ENCODE measurements at places on chromosomes 1 and 21.

DNA sequence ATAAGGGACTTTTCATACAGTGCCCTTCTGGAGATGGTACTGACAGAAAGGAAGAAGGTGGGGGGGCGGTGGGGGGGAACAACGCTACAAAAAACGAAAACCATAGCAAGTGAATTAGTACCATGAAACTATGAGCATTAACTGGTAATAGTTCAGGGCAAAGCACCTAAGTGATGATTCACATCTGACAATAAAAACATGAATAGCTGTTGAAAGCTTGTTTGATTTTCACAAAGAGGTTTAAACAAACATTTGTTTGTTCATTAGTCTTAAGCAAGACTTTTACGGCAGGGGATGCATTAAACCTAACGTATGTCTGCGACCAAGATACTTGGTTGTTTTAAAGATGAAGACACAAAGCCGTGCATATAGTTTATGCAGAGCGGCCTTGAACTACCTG, 177.5 kb downstream of the LMO4 start:
- no peak for DNase-seq

GRCh38 chr1:172991674-172992400, 58.9 kb downstream of the TNFSF18 start:
- no peak for DNase-seq

DNA sequence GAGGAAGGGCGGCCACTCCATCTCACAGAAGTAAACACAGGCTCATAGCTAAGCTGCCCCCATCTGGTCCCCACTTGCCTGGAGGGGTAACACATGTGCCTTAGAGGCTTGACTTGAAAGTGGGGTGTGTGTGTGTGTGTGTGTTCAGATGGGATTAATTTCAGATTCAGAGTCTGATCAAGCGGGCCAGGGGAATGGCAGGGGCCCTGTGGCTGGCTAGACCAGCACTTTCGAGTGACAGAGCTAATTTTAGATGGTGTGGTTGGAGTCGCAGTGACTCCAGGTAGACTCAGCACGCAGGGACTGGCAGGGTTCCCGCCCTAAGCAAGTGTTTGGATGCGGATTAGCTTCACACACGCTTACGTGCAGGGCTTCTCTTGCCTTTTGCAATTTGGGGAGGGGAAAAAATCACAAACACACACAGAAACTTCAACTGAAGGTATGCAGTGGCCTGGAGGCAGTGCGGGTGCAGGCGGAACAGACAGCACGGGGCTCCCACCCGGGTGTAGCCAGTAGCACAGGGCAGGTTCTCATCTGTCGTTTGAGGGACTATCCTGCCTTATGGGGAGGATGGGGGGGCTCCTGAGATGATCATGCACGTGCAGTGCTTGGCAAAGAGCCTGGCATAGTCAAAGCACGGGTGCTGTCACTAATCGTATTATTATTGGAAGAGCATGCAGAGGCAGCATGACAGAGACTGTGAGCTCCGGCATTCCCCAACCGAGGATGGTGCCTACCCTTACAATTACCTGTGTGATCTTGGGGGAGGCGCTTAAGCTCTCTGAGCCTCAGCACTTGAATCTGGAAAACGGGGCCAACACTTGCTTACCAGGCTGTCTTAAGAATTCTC, 1.3 kb downstream of the EDN2 start:
- no peak for DNase-seq

- DNase-seq = no peak
Measured at GRCh38 chr1:115436596-115436995, 98.5 kb upstream of the NGF start.

DNA sequence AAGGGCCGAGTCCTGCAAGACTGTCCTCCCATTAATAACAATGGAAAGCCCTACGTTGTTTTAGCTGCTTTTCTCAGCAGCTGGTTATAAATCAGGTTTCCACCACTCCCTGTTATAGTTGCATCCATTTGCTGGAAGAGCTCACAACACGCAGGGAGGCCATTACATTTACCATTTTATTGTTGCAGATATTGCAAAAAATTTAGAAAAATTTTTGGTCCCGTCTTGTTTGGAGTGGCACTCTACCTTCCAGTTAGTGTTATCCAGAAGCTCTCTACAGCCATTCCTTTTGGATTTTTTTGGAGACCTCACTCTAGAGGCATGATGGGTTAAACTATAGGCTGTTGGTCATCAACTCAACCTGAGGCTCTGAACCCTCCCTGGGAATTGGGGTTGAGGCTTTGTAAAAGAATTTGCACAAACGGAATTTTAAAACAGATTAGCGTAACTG, 1532.1 kb upstream of the TPTE start:
- DNase-seq = no peak

DNA sequence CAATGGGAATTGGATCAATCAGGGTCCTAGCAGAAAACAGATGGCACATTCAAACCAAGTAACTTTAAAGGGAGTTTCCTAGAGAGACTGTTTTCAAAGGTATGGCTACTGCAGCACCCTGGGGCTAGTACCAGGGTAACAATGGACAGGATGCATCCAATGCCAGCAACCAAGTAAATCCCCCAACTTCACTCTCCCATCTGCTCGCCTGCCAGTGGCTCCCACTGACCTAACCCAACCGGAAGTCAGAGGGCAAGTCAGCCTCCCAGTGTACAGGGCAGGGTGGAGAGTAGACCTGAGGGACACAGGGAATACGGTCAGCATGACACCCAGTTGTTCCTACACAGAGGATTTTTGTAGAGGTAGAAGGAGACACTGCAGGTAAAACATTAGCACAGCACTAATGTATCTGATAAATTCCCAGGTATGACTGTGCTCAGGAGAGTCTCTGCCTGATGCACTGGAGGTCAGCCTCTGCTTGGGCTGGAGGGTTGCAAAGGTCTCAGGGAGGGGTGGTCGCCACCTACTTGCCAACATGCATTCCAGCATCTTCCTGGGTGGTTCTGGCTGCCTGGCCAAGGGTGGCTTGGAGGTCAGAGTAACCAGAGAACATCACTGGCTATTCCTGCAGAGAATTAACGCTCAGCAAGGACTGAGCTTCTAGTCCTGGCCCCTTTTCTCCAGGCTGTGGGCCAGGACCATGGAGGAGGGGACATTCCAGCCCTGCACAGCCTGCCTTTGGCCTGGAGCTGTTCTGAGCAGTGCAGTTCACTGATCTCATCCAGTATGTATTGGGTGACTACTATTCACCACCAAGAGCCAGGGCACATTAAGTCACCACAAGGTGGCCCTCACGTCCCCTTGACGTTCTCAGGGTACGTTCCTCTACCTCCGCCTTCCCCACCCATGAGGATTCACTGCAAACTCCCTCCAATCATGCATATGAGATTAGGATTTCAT, 5.1 kb upstream of the GJA4 start:
- DNase-seq = no peak

DNA sequence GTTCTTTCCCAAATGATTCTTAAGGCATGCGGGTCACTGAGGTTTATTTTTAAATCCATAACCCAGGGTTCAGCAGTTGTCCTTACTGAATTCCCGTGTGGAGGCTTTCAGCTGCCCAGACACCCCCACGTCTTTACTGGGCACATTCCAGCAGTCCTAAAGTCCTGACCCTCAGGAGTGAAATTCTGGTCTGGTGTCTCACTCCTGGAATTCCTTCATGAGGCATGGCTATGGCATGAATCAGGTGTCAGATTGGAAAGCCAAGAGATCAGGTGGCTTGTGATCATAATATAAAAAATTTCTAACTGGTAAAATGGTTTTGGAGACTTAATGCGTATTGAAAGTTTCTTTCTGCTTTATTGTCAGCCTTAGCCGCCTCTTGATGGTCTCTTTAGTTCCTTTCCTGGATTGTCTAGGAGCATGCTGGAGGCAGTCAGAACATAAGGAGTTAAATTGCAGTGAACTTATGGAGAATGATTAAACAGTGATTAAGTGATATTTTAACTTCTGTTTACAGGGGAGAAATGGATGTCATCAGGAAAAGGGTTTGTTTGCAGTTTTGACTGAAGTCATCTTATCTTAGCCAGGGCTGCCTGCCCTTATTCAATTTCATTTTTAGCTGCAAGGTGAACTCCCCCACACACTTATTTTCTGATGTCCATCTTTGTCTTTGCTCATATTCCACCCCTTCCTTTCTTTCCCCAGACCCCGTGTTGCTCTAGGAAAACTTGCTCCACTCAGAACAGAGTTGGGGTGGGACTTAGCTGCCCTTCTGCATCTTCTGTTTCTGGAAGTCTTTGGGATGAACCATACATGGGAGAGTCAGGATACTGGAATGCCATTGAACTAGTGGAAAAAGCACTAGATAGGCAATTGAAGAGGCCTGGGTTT, 25.7 kb upstream of the MACF1 start:
- DNase-seq = no peak

DNA sequence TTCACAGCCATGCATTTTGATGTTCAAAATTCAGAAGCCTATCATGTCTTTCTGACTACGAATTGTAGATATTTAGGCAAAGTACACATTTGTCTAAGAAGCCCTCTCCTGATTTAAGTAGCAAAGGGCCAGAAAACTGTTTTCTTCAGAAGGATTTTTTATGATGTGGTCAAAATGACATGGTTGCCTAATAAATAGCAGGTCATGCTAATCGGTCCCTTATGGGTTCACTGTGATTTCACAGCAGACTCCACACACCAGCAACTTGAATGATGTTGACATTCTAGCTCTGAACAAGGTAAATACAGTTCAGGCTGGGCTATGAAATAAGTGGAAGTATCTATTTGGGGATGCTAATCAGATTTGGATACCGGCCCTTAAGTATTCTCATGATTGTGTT, 178.7 kb upstream of the DPYD start:
- no peak for DNase-seq

- no peak for DNase-seq
Measured at GRCh38 chr1:97108179-97108578, 386.6 kb downstream of the PTBP2 start.

DNA sequence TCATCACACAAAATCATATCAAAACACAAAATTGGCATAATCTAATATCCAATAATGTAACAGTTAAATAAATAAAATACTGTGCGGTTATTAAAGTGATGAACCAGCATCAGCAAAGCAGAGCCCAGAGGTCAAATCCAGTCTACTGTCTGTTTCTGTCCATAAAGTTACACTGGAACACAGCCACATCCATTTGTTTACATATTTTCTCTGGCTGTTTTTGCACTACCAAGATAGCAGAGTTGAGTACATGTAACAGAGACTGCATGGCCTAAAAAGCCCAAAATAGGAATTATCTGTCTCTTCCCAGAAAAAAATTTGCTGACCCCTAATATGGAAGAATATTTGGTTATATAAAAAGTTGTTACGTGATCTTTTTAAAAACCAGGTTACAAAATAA, 242.2 kb upstream of the DMRTA2 start:
- no peak for DNase-seq

- no peak for DNase-seq
Measured at GRCh38 chr1:229645324-229645993, 19.4 kb downstream of the URB2 start.

DNA sequence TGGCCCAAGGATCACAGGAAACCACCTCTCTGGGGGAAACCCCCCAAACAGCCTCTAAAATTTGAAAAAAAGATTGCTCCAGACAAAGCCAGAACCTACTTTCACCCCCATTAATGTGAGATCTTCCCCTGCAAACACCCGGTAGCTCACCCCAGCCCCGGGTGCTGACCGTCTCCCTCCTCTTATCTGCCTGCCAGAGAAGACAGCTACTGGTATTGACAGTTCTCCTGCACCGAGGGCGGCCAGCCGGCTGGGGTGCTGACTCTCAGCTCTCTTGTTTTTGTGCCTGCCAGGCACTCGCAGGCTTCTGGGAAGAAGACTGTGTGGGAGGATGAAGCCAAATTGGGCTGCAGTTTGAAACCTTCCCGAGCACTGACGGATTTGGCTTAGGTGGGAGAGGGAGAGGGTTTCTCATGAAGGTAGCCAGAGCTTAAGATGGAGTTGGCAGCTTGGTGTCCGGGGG, 48.2 kb downstream of the RASSF5 start:
- peak; percentile 32 for DNase-seq

DNA sequence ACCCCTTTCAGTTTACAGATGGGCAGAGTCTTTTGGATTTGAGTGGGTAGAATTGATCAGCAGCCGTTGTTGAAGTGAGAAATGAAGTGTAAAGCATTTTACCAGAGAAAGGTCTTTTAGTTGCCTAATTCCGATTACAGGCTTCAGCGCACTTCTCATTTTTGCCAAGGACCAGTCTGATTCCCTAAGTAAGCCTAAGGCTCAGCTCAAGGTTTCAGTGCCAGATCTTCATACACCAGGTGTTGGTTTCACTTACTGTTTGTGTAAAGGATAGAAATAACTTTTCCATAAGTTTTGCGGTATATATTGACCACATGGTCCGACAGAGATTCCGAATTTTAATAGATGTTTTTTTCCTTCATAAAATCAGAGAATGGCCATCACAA, 83.9 kb upstream of the BMP8A start:
- DNase-seq = no peak

DNA sequence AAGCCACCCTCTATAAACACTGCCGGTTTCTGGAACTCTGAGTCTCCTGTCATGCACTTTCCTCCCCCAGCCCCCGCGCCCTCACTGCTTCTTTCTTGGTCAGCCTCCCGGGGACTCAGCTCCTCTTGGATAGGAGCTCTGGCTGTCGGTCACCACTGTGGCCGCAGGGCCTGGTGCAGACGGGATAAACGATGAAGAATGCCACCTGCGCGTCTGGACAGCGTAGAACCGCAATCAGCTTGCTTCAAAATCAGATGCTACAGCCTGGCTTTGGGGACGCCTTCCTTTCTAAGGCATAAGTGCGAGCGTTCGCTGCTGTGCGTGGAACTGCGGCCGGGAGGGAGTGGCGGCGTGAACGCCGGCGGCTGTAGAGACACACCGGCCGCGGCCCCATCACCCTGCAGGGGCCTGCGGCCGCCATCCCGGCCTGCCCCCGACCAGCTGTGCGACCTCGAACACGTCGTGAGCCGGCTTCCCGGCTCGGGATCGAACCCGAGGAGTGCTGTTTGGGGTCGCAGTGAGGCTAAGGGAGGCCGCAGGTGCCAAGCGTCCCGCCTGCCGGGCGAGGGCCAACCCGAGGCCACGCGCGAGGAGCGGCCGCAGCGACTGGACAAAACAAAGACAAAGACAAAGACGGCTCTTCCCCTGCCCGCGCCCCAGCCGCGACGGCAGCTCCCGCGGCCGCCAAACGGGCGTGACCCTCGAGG, 688 bp downstream of the PTTG1IP start:
- peak; percentile 23 for DNase-seq
